ENCODE measurements at places on chromosomes 7 and 10.

DNA sequence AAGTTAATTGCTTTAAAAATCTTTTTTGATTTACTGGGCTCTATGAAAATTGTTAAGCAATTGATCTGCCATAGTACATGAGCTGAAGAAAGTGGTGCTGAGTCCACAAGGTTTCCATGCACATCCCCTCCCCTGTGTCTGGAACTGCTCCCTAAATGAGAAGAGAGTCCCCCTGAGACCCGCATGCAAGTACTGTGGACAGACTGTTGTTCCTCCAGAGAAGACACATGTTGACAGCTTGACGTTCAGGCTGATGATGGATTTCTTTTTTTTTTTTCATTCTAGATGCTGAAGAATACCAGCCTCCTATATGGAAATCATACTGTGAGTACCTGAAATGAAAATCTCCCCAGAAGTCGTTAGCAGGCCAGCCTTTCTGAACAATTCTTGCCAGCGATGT is 159.8 kb downstream of the CHN2 start:
- DNase-seq = no peak
- no peaks in the 10 kb centered on the region for H3K36me3 ChIP-seq
- no peaks in the 10 kb centered on the region for H3K4me1 ChIP-seq
- H3K27me3 ChIP-seq = no peaks in the 10 kb centered on the region
- H3K4me3 ChIP-seq = no peak overlapping the region

- no peak overlapping the region for H3K4me3 ChIP-seq
- no peak overlapping the region for H3K27ac ChIP-seq
- no peaks in the 10 kb centered on the region for H3K27me3 ChIP-seq
- DNase-seq = no peak
Observed at GRCh38 chr10:12511651-12512050, 162.3 kb downstream of the CAMK1D start.

DNA sequence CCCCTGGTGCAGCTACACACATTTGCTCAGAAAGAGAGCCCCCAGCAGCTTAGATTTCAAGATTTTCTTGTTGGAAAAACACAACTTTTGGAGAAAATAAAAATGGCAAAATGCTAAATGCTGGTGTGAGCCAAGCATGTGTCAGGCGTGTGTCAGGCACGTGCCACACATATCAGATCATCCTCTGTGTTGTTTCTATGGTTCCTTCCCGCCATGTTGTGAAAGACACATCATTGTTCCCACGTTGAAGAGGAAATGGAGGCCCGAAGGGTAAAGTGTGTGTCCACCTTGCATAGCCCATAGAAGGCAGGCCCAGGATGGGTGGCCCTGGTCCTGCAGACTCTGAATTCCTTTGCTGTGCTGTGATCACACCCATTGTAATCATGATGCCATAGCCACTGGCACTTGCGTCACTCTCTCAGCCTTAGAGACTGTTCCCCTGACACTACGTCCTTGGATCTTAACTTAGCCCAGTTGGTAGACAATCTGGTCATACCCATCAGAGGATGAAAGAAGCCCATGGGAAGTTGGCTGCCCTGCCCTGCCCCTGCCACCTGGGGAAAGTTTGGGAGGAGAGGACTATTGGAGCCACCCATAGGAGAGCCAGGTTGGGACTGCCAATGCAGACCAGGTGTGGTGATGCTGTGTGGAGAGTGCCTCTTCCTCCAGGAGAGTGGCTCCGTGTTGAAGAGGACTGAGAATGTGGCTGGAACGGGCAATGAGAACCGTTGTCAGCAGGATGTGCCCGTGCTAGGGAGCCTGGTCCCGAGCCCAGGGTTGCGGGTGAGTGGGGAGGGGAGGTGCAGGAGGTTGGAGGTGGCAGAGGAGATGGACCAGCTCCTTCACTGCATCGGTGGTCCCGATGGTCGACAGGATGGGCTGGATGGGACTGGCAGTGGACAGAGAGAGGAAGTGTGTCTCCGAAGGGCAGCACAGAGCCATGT is 65.6 kb upstream of the IGFBP3 start:
- no peak overlapping the region for H3K27ac ChIP-seq
- no peaks in the 10 kb centered on the region for H3K36me3 ChIP-seq
- no peak for DNase-seq

DNA sequence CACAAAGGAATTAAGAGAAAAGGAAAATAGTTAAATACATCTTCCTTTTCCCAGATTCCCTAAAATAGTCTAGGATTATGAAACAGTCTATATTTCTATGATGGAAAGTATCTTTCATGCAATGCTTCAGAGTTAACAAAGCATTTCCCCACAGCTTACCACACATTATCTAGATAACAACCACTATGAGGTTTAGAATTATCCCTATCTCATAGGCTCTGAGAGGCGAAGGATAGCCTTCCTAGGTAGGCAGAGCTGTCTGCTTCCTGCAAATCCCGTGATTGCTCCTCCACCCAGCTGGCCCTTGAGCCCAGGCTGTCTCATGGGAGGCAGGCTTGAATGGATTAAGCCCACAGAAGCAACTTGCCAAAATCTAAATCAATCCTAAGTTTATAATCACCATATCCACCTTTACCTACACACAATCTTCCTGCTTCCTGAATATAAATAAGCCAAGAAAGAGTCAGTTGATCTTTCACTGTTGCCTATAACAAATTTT is 321.4 kb upstream of the AOAH start:
- H3K4me1 ChIP-seq = peaks cover 6% of the 10 kb centered on the region
- no peak overlapping the region for H3K27ac ChIP-seq
- no peak for DNase-seq
- H3K4me3 ChIP-seq = no peak overlapping the region

GRCh38 chr10:6036861-6037321 is 25.3 kb downstream of the IL2RA start:
- H3K27me3 ChIP-seq = no peaks in the 10 kb centered on the region
- H3K27ac ChIP-seq = no peak overlapping the region
- no peaks in the 10 kb centered on the region for H3K36me3 ChIP-seq
- no peaks in the 10 kb centered on the region for H3K4me1 ChIP-seq

DNA sequence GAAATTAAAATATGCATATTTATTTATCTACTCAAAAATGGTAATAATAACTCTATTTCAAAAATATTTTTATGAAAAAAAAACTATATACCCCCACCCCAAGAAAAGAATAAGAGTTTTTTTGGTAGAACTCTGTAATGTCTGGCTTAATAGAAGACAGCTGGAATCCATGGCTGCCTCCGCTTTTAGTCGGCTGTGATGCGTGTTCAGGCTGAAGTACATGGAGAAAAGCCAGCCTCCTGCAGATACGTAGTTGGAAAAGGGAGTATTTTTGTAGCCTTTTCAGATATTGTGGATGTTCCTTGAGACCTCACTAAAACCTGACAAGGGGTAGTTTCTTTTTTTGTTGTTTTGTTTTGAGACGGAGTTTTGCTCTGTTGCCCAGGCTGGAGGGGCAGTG is 10.0 kb downstream of the FOXK1 start:
- peak overlapping the region; percentile 97 for H3K27ac ChIP-seq
- no peaks in the 10 kb centered on the region for H3K36me3 ChIP-seq
- H3K4me3 ChIP-seq = peak overlapping the region; percentile 49
- H3K4me1 ChIP-seq = peaks cover 78% of the 10 kb centered on the region

GRCh38 chr7:79287981-79288380 is 165.5 kb downstream of the MAGI2 start:
- peaks cover 7% of the 10 kb centered on the region for H3K4me1 ChIP-seq
- H3K27ac ChIP-seq = no peak overlapping the region
- no peak for DNase-seq
- H3K27me3 ChIP-seq = no peaks in the 10 kb centered on the region
- H3K4me3 ChIP-seq = no peak overlapping the region
- no peaks in the 10 kb centered on the region for H3K36me3 ChIP-seq

- DNase-seq = no peak
- peaks cover 11% of the 10 kb centered on the region for H3K36me3 ChIP-seq
- H3K4me3 ChIP-seq = no peak overlapping the region
- H3K27me3 ChIP-seq = no peaks in the 10 kb centered on the region
Observed at GRCh38 chr7:128389618-128390329, 20.0 kb downstream of the IMPDH1 start.

GRCh38 chr10:95963991-95964389 is 56.2 kb downstream of the CC2D2B start:
- no peak overlapping the region for H3K27ac ChIP-seq
- no peaks in the 10 kb centered on the region for H3K36me3 ChIP-seq
- no peaks in the 10 kb centered on the region for H3K27me3 ChIP-seq
- no peaks in the 10 kb centered on the region for H3K4me1 ChIP-seq

- no peak overlapping the region for H3K27ac ChIP-seq
- no peak overlapping the region for H3K4me3 ChIP-seq
- no peaks in the 10 kb centered on the region for H3K36me3 ChIP-seq
- no peaks in the 10 kb centered on the region for H3K4me1 ChIP-seq
- no peaks in the 10 kb centered on the region for H3K27me3 ChIP-seq
- no peak for DNase-seq
Observed at GRCh38 chr7:140289804-140290203, 108.5 kb downstream of the SLC37A3 start.

- no peak for DNase-seq
- H3K27me3 ChIP-seq = no peaks in the 10 kb centered on the region
- peaks cover 19% of the 10 kb centered on the region for H3K4me1 ChIP-seq
Observed at GRCh38 chr10:30055226-30055662, 4.1 kb downstream of the JCAD start.

DNA sequence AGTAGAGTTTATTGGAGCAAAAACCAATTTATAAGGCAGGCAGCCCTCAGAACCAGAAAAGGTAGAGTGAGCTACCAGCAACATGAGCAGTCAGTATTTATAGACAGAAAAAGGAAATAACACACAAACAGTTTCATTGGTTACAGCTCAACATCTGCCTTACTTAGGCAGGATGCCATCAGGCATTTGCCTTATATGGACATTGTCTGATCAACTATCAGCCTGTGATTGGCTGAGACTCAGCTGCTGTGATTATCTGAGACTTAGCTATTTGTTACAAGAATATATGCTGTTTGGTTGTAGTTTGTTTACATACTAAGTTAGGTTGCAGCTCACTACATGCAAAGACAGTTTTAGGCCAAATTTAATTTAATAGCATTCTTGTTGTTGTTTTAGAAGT is 60.4 kb upstream of the CDK1 start:
- no peak overlapping the region for H3K4me3 ChIP-seq
- no peaks in the 10 kb centered on the region for H3K36me3 ChIP-seq
- no peaks in the 10 kb centered on the region for H3K4me1 ChIP-seq
- DNase-seq = no peak
- no peaks in the 10 kb centered on the region for H3K27me3 ChIP-seq

- no peak for DNase-seq
- no peaks in the 10 kb centered on the region for H3K27me3 ChIP-seq
- H3K27ac ChIP-seq = no peak overlapping the region
- H3K36me3 ChIP-seq = no peaks in the 10 kb centered on the region
- peak overlapping the region; percentile 0 for H3K4me3 ChIP-seq
Observed at GRCh38 chr7:25244254-25245033, 16.2 kb upstream of the NPVF start.

DNA sequence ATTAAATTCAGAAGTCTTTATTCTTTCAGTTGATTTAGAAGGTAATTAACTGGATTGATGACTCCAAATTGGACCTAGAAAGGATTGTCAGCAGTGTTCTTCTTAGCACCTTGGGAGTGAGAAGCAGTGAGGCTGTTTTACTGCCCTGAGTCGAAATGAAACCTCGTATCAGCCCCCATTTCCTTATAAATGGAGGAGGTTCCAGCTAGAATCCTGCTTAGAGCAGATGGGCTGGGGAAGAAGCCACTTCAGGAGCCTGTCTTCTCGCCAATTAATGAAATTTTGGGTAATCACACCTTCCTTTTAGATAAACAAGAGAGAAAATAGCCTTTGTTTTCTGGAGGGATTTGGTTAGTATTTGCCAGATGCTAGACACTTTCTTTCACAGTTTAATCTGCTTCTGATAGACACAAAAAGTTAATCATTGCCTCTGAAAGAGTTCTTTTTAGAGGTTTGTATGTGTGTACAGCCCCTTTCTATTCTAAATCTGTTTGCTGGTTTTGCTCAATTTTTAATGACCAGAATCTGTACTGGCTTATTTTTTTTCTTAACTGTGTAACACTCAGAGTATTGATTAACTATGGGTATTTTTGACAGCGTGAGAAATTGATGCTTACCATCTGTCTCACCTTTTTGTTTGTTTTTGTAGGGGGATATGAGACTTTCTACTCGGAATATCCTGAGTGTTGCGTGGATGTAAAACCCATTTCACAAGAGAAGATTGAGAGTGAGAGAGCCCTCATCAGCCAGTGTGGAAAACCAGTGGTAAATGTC is 4.6 kb downstream of the DUSP5 start:
- no peaks in the 10 kb centered on the region for H3K36me3 ChIP-seq
- H3K4me1 ChIP-seq = peaks cover 26% of the 10 kb centered on the region
- no peak overlapping the region for H3K27ac ChIP-seq
- DNase-seq = no peak
- H3K4me3 ChIP-seq = no peak overlapping the region
- no peaks in the 10 kb centered on the region for H3K27me3 ChIP-seq

Data from thoracic aorta (tissue), 2 donors.